ENCODE measurements at places on chromosomes 12 and 14.

GRCh38 chr12:90683871-90684270 is 271.1 kb downstream of the CCER1 start:
- DNase-seq = no peak

DNA sequence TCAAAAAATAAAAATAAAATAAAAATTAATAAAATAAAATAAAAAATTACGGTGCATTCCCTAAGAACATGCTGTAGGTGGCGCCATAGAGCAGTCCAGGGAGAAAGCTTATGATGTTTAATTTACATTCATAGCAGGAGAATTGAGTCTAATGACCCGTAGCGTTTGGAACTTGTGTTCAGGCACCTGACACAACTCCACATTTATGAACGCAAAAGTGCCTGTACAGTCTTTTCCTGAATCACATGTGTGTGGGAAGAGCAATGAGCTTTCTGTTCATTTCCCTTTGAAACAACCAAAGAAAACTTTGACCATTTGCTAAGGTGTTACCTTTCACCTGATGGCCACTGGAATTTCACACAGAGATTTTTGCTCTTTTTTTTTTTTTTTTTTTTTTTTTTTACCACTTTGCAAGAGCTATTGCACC is 60.6 kb upstream of the KCNA1 start:
- DNase-seq = no peak

DNA sequence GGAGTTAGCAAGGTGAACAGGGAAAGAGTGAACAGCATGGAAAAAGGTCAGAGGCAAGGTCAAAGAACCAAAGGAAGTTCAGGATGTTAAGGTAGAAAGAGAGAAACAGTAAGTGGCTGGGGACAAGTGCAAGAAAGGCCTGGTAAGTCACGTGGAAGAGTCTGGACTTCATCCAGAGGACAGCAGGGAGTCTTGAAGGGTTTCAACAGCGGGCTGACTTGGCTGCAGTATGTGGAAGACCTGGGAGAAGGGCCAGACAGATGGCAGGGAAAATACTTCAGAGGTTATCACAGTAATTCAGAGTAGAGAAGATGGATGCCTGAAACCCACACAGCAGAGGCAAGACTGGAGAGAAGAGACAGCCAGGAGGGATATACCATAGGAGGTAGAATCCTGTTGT is 34.0 kb downstream of the CIT start:
- DNase-seq = no peak

GRCh38 chr14:24988760-24989159 is 61.2 kb downstream of the STXBP6 start:
- DNase-seq = no peak

DNA sequence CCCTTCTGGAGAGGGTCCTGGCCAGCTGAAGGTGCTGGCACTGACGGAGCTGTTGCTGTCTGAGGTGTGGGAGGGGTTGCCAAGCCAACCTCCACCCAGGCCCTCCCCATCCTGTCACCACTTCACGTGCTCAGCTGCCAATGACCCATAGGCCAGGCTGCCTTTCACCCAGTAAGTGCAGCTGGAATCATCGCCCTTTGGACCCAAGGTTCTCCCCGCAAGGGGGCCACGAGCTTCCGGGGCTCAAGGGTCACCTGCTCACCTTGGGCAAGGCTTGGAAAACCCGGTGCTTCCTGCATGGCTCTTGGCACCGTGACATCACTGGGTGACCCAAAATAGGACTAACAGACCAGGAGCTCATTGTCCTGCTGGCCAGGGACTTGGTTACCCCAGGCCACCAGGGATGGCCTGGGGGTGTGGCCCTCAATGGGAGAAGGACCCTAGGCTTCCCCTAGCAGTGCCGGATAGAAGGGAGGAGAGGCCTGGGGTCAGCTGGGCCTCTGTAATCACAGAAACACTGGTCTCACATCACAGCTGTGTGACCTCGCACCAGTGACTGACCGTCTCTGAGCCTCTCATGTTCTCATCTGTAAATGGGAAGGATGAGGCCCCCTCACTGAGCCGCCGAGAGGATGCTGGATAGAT is 51.3 kb downstream of the CCDC85C start:
- no peak for DNase-seq

- DNase-seq = peak; percentile 92
Measured at GRCh38 chr12:124512667-124513296, 54.6 kb downstream of the NCOR2 start.

- DNase-seq = no peak
Measured at GRCh38 chr14:105061428-105062047, 3.7 kb downstream of the GPR132 start.

DNA sequence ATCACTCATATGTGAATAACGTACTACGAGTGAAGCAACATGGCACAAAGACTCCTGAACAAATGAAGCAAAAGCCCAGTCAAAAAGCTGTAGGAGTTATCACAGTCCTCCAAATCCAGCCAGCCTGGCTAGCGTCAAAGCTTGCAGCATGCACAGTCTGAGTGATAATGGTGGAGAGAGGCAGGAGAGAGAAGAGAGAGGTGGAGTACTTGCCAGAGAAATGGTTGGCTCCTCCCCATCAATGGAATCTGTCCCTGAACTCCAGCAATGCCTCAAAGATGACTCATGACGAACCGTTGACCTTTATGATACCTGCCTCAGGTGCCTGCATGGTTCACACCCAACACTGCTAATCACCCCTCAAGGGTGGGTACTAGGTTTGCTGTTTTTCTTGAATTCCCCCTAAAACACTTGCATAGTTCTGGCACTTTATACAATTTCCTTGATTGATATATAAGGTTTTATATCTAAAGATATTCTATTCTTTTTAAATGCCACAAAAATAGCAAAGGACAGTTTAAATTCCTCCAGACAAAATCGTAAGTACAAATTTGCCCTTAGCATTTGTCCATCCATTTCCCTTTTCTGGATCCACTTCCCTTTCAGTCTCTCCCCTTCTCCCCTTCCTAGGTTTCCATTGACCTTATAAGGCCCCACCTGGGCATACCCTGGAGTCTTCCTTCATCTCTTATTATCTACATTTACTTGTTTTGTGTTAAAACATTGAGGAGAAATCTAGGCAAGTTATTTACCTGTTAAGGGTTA is 10.2 kb downstream of the ARHGDIB start:
- DNase-seq = no peak

DNA sequence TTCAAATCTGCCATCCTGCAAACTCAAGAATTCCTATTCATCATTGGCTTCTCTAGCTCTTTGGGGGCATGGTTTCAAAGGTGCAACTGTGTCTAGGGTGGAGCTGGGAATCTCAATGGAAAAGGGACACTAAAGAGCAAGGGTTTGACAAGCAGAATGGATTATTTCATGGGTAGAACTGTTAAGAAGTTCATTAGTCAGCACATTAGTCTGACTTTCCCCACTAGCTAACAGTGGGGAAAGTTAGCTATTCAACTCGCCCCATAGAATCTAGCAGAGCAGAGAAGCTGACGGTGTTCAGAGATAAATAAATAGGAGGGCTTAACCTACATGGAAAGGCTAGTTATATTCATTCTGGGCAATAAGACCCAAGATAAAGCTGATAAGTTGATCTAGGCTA is 153.9 kb downstream of the EMP1 start:
- no peak for DNase-seq

- DNase-seq = no peak
Measured at GRCh38 chr14:101402936-101403660, 158.2 kb upstream of the DIO3 start.

GRCh38 chr12:95633732-95634465 is 82.6 kb upstream of the USP44 start:
- no peak for DNase-seq

- no peak for DNase-seq
Measured at GRCh38 chr14:92021523-92021922, 18.3 kb downstream of the TRIP11 start.

- DNase-seq = no peak
Measured at GRCh38 chr12:46071769-46072624, 81.6 kb upstream of the SCAF11 start.

DNA sequence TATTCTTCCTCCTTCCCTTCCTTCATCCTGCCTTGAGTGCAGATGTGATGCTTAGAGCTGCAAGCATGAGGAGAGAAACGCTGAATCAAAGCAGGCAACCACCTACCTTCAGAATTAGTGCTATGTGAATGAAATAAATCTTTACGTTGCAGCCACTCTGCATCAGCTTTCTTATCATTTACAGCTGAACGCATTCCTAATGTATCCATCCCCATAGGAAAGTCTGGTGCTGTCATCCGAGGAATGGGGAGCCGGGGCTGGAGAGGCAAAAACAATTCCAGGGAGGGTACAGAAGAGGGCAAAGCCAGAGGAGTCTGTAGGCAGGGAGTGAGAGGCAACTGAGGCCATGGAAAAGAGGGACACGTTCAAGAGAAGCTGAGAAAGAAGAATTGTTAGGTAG is 90.0 kb downstream of the GCH1 start:
- DNase-seq = no peak

DNA sequence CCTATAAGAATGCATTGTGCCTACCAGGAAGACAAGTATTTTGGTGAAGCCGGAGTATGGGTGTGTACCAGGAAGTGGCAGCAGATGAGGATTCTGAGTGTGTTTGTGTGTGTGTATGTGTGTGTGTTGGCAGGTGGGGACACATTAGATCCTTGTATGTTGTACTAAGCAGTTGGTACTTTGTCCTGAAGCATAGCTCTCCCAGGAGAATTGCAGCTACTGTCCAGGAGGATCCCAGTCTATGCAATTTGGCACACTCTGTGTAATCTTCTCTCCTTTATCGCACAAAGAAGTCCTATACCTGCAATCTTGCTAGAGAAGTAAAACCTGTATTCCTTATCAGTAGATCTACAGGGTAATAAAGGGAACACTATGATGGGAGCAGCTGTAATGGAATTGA is 276.5 kb downstream of the PAWR start:
- DNase-seq = no peak

DNA sequence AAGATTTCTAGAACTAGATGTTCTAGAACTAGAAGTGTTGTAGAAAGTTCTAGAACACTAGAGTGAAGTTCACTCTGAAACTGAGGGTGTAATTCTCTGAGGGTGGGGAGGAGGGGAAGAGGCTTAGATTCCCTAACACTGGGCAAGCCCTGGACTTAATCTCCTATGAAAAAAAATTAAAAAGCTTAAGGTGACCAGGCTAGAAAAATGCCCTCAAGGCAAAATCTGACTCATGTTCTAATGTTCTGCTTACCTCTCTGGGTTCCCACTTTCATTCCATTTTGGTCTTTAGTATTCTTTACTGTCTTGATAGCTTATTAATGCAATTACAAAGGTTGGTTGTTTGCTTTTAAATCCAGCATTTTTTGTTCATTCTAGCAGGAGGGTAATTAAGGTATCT is 101.5 kb downstream of the KICS2 start:
- no peak for DNase-seq

DNA sequence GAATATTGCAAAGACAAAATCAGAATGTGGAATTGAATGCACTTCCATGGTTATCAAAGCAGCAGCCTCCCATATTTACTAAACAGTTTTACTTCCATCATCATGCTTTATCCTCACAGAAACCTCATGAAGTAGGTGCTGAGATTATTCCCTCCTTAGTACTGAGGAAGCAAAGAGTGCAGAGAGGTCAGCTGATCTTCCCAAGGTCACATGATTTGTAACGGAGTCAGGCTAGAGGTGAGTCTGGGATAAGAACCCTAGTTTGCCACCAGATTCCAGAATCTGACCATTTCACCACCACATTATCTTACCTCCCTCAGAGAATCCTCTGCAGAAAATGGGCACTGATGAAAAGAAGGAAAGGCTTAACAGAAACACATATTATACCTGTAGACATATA is 102.0 kb downstream of the LGR5 start:
- no peak for DNase-seq

DNA sequence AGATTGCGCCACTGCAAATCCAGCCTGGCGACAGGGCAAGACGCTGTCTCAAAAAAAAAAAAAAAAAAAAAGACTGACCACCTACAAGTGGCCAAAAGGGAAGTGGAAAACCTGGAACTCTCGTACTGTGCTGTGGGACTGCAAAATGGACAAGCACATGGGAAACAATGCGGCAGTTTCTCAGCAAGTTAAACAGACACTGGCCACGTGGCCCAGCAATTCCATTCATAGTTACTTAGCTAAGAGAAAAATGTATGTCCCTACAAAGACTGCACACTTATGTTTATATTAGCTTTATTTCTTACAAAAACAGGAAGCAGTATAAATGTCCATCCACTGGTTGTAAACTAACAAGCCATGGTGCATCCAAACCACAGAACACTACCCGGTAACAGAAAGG is 5.6 kb downstream of the CHFR start:
- DNase-seq = no peak

DNA sequence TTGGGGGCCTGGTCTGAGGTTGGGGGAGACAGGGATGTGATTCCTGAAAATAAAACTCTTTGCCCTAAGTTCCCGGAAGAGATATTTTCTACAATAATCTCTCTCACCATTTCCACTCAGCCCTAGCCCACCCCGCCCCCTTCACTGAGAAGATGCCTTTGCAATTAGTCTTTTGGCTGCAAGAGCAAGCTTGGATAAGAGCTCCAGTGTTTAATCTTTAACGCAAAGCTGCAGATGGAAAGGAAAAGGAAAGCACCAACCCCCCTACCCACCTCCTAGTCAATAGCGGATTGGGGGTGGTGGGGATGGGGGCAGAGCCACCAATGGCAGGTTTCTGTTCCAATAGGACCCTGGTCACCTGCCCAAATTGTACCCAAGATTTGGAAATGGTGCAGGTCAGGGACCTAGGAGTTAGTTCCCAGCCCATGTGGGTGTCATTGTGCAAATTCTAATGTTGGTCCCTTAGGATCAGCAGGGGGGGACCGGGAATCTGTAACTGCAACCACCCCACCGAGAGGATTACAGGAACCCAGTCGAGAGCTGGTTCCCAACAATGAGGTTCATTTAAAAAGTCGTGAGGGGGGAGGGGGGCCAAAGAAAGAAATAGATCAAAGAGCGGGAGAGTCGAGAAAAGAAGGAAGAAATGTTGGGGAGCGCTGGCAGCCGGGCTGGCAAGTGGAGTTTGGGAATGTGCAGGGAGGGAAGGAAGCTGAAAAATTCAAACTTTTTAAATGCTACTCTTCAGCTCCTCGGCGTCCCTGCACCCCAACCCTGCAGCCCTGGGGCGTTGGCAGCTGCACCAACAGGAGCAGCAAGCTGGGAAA is 1.6 kb downstream of the ZFP36L1 start:
- DNase-seq = peak; percentile 76

GRCh38 chr12:12282202-12282601 is 15.4 kb upstream of the LRP6 start:
- DNase-seq = no peak

DNA sequence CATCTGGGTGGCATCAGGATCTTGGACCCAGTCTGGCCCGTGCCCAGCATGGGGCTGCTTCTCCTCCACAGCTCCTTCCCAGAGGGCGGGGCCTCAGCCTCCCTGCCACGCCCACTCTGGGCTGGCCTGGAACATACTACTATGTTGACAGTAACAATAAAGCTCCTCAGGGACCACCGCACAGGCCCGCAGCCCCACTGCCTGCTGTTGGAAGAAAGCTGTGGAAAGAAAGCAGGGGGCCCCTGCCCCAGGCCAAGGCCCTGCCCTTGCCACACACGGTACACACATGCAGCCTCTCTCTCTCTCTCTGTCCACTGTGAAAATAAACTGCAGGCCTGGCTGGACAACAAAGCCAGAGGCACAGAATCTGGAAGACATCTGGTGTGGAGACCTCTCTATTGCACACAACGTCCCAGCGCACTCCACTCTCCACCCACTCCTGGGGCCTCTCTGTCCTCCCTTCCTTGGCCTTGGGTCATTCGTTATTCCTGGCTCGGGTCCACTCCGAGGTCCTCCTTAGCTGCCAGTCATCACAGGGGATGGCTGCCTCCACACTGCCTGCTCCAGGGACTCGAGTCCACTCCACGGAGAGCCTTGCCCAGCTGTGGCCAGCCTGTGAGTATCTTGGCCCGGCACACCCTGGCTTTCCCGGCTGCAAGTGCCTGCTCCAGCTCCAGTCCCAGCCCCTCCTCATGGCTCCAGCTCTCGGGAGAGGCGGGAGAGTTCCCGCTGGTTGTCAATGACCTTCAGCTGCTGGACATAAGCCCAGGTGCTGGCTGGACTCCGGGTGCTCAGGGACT is 11.8 kb upstream of the ENDOU start:
- peak; percentile 97 for DNase-seq
